Left renal pelvis (tissue), 4 donors: ENCODE measurements at places on chromosomes 5 and 9. TPM values are rescaled to one million over a fixed set of nuclear protein-coding genes. Genes with fewer than 3 reads are reported as not detected.
A peak's percentile ranks its signal among the peaks of the same experiment; 100 is the strongest.

Gene SPINK13
- 0.40 TPM for polyA plus RNA-seq

Gene SPOCK1
- 5.9 TPM for polyA plus RNA-seq

Gene SOHLH1
- not detected for polyA plus RNA-seq

Gene CRHBP
- polyA plus RNA-seq: 22.8 TPM

Gene PCDHGA12
- polyA plus RNA-seq: 1.5 TPM

Gene RETREG1
- 40.9 TPM for polyA plus RNA-seq

Gene HTR4
- not detected for polyA plus RNA-seq

Gene CACNA1B
- 0.27 TPM for polyA plus RNA-seq

Gene GPR150
- not detected for polyA plus RNA-seq

Gene ZBTB43
- polyA plus RNA-seq: 12.9 TPM

Gene PKD2L2
- polyA plus RNA-seq: 0.42 TPM

- DNase-seq: no peak
These were observed 209.5 kb upstream of the TARS1 start for GRCh38 chr5:33231214-33231710.

DNA sequence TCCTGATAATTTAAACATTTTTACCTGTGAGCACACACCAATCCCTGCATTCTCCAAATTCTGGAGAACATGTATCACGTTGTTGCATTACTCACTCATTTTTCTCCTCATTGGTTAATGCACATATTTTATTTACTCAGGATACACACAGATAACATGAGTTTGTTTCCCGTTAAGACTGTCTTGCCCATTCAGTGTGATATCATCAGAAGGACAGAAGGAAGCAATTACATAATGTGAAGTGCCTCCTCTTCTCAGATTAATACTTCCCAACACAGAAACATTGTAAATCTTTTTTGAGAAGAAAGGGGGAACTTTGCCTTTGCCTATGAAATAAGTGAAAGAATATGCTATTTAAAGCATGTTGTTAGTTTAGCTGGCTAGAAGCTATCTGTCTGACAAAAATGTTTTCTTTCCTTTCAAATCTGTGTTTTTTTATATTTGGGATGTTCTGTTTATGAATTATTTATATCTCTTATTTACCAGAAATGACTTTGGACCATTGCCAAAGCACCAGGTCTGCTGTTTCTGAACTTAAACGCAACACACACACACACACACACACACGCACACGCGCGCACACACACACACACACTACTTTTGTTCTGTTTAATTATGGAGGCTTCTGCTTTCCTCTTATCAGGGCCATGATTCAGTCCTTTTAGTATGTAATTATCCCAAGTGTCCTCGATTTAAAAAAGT is 186.5 kb downstream of the CHSY3 start:
- no peak for DNase-seq

DNA sequence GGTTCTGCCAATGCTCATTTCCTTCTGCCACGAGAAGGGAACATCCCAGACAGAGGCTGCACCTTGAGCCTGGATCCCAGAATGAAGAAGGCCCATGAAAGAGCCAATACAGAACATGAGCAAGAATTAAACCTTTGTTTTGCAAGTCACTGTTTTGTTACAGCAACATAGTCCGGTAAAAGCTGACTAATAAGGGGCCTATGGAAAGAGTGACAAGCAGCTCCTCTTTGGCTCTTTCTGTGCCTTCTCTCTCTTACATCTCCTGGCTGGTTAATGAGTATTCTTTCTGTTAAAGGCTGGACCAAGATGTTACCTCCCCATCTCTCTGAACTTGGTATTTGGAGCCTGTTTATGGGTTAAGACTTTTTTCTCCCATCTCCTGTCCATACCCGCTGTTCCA is 10.8 kb downstream of the GFRA3 start:
- DNase-seq: no peak

GRCh38 chr5:10451137-10451824 is 9.6 kb downstream of the ROPN1L start:
- no peak for DNase-seq

GRCh38 chr5:33816791-33817190 is 75.0 kb downstream of the ADAMTS12 start:
- no peak for DNase-seq

GRCh38 chr5:173670130-173670651 is 53.7 kb upstream of the BOD1 start:
- no peak for DNase-seq

DNA sequence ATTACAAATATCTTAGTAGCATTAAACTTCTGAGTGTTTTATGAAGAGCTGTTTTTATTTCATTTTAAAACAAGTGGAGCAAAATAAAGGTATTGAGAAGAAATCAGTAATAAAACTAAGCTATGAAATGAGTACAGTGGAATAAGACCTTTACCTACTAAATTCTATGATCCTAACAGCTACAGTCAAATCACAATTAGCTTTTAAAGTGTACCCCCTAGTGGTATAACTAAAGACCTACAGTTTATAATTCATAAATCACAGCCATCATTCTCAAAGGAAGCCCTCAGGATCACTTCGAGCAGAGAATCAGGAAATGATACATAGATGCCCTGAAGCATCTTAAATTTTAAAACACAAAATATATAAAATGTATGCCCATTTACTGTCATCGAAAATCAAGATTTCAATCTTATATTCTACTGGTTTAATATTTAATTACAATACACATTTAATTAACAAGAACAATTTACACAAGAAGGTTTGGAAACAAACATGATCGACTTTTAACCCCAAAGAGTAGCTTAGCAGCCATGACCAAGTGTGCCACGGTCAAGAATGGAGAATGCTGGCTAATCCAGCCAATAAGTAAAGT is 12.3 kb downstream of the CCNH start:
- DNase-seq: no peak

- no peak for DNase-seq
These were observed 130.0 kb upstream of the NR3C1 start for GRCh38 chr5:143533475-143533874.

- DNase-seq: peak; percentile 69
These were observed at the start of gene ZNF462 for GRCh38 chr9:106862821-106863720. Gene ZNF462 (plus strand): TSS chr9:106863166. CDS start chr9:106923384, 60,218 bp downstream.

DNA sequence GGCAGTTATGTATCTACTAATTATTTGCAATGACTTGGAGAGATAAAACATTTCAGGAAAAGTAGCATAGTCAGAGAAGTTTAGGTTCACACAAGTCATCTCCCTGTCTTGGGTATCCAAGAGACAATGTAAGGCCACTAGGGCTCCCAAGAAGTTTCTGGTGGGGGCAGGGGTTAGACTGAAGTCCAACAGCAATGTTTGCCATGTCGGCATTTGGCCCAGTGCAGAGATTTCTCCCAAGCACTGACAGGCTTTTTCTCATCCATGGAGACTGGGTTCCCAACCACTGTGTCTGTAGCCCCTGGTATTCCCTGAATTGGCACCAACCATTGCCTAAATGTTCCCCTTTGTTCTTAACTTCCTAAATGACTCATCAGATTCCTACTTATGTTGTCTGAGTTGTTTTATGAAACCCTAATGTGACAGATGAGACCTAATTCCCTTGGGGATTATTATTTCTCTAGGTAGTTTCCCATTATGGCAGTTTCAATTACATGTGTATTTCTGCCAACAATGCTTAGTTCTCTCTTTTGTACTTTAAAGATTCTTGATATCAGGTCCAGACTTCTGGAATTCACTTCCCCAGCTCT is 103.6 kb upstream of the EGFLAM start:
- DNase-seq: no peak

GRCh38 chr5:140113180-140113698 is 670 bp upstream of the PURA start:
- DNase-seq: no peak

DNA sequence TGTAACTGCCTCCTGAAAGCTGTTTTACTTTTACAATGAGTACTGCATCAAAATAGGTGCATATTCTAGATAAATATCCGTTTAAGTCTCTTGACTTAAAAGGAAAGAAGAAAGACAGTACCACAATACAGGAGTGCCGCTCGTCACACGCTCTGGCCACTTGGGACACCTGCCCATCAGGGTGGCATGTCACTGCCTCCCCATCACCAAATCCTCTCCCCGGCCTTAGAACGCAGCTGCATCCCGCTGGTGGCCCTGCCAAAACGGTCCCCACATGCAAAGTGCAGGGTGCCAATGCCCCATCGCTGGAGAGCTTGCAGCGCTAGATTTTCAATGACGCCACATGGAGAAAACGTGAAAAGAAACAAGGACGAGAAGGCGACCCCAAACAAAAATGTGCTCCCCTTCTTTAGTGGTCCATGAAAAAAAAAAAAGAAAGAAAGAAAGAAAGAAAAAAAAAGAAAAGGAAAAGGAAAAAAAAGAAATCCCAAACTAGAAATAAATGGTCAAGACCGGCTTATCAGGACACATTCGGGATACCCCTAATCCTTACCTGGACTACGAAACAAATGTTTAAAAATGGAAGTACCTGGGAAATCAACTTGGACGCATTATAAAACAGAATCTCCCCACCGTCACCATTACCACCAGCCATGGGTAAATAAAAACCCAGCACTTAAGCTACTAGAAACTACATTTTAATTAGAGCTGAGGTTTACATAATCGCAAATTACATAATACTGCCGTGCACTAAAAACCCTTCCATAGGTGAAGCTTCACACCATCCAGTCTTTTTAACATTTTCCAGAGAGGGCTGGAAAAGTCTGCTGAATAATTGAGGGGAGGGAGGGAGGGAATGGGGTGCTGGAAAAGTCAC is 1.0 kb downstream of the ANKH start:
- no peak for DNase-seq

DNA sequence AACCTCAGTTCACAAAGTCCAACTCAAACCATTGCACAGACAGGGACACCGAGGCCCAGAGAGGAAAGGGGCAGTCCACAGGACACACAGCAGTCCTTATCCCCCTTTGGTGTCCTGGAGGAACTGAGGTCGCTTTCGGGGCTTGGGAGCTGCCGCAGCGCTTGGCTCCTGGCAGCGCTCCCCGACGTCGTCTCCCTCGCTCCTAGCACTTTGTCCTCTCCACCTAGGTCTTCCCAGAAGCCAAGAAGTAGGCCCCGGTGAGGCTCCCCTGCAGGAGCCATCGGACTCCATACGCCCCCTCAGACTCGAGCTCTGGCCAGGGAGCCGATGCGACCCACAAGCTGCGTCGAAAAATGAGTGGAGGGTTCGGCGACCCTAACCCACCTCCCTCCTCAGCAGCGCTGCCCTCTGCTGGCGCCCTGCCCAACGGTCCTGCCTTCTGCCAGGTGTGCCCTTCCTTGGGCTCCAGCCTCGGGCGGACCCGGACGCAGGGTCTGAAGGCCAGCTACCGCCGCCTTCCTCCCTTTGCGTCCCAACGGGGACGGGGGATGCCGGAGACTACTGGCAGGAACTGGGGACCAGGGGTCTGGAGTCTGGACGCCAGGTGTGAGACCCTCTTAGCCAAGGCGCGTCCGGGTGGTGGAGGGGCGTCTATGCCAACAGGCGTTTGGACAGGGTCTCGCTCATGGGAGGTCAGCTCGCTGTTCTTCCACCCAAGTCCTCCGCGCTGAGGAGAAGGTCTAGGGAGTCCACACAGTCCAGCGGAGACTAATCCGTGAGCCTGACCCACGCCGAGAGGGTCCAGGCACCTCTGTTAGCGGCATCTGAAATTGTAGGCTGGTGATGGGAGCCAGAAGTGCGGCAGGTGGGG is 2.1 kb upstream of the PRDM12 start:
- DNase-seq: no peak

GRCh38 chr9:93390953-93391515 is 60.5 kb upstream of the FAM120A start:
- no peak for DNase-seq

DNA sequence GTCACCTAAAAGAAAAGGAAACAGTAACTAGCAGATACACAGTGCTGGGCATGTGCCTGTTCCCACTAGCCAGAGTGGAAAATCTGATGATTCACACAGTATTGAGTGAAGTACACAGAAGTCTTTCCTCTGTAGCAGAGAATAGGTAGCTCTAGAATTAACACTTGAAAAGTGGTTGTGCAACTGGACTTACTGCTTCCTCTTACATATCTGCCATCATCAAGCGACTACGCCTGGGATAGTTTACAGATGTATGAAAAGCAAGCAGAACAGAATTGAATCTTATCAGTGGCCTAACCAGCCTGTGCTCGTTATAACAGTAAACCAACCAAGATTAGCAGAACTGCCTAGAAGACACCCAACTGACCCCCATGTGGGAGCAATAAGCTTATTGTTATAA is 130.6 kb downstream of the DTWD2 start:
- DNase-seq: no peak

DNA sequence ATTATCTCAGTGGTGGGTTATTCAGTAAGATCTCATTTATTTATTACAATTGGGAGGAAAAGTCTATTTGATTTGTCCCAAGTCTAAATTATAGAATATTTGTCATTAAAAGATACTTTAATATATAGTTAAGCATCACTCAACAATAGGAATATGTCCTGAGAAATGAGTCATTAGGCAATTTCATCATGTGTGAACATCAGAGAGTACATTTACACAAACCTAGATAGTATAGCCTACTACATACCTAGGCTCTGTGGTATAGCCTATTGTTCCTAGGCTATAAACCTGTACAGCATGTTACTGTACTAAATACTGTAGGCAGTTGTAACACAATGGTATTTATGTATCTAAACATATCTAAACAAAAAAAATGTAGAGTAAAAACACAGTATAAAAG is 135.0 kb upstream of the RASA1 start:
- DNase-seq: no peak

DNA sequence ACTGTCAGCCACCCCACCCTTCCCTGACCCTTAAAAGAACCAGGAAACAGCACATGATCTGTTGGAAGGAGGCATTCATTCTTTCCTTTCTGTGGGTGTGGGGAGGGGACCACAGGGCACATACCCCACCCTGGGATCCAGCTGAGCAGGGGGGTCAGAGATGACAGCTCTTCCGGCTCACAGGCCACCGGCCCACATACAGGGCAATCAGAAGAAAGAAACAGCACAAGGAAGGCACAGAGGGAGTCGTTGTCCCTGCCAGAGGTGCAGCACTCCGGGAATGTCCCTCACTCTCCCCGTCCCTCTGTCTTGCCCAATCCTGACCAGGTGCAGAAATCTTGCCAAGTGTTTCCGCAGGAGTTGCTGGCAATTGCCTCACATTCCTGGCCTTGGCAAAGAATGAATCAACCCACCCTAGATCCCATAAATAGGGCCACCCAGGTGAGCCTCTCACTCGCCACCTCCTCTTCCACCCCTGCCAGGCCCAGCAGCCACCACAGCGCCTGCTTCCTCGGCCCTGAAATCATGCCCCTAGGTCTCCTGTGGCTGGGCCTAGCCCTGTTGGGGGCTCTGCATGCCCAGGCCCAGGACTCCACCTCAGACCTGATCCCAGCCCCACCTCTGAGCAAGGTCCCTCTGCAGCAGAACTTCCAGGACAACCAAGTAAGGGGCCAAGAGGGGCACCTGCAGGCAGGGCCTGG is at the start of gene LCN2:
Gene LCN2 (plus strand): TSS at position 453 of the 701 bp plus-strand sequence. CDS start 73 bp downstream, at position 526.
- DNase-seq: no peak
